AG09309 (cell line): ENCODE measurements at places on chromosomes 7 and 10.
A peak's percentile ranks its signal among the peaks of the same experiment; 100 is the strongest.

- peak; percentile 49 for DNase-seq
These were observed 185.6 kb downstream of the PLXNA4 start for GRCh38 chr7:132390705-132391104.

DNA sequence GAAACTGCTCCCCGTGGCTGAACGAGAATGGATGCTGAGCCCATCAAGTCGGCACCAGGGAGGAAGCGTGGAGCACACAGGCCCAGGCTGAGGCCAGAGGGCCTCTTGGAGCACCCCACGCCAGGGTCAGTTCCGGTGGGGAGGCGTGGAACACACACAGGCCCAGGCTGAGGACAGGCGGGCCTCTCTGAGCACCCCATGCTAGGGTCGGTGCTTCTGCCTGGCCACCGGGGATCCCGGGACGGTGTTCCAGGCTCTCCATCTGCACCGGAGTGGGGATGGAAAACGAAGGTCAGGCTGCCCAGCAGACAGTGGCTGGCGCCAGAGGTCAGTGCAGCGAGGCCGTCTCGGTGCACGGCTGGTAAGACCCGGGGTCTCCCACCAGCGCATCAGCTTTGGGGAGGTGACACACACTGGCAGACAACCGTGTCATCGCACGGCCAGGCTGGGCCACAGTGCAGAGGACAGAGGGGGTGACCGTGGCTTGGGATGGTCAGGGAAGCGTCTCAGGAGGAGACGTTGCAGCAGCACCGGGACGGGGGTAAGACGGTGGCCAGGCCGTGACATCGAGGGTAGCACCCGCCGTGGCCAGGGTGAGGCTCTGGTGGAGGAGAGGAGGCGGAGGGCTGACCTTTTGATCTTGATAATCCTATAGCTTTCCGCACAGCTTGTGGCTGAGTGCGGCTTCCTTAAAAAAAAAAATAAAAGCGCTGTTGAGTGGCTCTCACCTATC is 203.9 kb downstream of the ELFN1 start:
- DNase-seq: no peak

DNA sequence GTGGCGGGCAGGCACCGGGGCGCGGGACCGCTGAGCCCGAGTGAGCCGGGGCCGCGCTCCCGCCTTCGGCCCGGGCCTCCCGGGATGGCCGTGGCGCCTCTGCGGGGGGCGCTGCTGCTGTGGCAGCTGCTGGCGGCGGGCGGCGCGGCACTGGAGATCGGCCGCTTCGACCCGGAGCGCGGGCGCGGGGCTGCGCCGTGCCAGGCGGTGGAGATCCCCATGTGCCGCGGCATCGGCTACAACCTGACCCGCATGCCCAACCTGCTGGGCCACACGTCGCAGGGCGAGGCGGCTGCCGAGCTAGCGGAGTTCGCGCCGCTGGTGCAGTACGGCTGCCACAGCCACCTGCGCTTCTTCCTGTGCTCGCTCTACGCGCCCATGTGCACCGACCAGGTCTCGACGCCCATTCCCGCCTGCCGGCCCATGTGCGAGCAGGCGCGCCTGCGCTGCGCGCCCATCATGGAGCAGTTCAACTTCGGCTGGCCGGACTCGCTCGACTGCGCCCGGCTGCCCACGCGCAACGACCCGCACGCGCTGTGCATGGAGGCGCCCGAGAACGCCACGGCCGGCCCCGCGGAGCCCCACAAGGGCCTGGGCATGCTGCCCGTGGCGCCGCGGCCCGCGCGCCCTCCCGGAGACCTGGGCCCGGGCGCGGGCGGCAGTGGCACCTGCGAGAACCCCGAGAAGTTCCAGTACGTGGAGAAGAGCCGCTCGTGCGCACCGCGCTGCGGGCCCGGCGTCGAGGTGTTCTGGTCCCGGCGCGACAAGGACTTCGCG is 534 bp downstream of the FZD9 start:
- no peak for DNase-seq

DNA sequence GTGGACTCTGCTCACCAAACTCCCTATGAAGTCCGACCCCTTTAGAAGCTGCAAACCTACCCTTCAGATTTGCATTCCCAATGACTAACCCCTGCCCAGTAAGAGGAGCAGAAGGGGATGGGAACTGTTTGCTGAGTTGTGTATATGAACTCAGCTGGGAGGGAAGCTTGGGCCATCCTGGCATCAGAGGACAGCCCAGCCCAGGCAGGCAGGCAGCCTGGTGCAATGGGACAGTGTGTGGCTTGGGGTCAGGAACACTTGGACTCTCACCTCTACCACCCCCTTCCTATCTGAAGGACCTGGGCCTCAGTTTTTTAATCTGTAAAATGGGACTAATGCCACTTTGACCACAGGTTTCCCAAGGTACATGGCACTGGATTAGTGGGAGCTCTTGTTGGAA is 147.4 kb upstream of the GPR26 start:
- DNase-seq: no peak

DNA sequence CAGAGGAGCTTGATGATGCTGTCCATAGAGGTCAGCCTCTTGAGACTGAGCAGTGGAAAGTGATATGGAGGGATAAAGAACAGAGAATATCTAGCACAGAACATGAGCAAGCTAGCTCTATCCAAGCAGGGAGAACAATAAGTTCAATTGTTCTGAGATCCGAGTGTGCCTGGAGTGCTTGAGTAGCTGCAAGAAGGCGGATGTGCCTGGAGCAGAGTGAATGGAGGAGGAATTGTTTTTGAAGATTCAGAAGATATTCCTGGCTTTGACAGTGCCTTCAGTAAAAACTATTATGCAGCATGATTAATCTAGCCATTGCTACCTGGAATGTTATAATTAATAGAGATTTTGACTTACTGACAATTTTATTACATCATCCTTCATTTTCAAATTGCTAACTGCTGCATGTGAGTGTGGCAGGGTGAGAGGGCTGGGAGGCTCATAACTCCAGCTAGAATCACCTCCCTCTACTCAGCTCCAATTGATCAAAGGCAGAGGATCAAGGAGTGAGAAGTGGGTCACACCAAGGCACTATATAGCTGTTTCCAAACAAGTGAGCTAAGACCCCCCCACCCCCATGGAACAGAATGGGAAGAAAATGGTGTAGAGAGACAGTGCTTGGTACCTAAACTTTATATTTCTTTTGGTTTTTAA is 302.8 kb downstream of the ADRA2A start:
- no peak for DNase-seq

- no peak for DNase-seq
These were observed 38.7 kb upstream of the ARHGAP21 start for GRCh38 chr10:24762161-24762924.

- DNase-seq: no peak
These were observed 32.6 kb downstream of the PIP4K2A start for GRCh38 chr10:22681783-22682183.

DNA sequence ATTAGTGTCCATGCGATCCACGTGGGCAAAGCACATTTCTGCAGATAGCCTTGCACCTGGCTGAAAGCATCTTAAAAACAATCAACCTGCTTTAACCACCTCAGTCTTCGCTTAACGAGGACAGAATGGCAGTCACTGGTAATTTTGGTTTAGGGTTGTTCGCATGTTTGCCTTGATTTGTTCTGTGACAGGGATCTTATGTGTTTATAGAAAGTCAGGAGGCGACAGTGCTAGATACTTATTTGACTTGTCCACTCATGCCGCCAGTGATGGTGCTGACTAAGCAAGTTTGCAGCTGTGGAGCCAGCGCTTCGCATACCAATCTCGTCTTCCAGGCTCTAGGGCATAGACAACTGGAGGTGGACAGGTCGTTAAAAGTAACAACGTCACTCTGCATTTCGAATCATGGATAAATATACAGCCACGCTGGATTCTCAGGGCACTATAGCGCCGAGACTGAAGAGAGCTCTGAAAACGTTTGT is 1.2 kb upstream of the TMEM243 start:
- DNase-seq: no peak

- DNase-seq: no peak
These were observed 29.1 kb downstream of the WDR37 start for GRCh38 chr10:1085258-1085657.

DNA sequence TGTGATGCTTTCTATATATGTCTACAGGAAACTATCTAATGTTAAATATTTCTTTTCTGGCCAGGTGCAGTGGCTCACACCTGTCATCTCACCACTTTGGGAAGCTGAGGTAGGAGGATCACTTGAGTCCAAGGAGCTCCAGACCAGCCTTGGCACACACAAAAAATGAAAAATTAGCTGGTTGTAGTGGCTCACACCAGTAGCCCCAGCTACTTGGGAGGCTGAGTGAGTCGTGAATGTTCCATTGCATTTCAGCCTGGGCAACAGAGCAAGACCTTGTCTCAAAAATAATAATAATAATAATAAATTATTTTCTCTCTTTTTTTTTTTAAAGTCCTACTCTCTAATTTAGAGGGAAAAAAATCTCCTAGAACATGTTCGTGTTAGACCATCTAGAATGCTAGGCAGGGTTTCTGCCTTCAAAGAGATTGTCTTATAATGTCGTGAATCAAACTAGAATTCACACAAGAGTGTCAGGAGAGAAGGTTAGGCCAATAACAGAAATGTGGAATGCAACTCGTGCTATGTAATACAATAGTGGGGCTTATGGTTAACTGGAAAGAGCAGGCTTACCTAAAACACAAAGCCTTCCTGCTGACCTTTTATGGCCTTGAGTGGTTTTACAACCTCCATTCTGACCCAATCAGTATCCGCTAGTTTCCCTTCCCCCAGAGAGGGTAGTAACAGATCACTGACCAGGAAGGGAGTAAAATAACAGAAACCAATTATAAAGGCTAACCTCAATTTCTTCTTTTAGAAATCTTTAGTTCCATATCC is 46.3 kb downstream of the MYOF start:
- DNase-seq: no peak

- DNase-seq: no peak
These were observed 29.0 kb upstream of the GNA12 start for GRCh38 chr7:2873146-2873545.

- no peak for DNase-seq
These were observed 495.3 kb downstream of the LRMDA start for GRCh38 chr10:75926763-75927162.

GRCh38 chr10:78335371-78335690 is 301.7 kb downstream of the RPS24 start:
- DNase-seq: no peak

DNA sequence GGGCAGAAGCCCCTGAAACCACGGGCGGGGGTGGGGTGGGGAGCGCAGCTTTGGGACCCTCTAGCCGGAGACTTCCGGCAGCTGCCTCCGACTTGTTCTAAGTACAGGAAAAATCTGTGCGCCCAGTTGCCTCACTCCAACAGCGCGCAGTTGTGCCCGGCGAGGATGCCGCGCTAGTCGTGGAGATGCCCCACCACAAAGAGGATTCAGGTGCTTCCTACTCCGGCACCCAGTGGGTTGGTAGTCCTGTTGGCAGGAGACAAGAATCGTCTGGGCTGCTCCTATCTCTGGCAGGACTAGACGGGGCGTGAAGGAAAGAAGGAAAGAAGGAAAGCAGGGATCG is 465 bp upstream of the NPY start:
- DNase-seq: no peak

DNA sequence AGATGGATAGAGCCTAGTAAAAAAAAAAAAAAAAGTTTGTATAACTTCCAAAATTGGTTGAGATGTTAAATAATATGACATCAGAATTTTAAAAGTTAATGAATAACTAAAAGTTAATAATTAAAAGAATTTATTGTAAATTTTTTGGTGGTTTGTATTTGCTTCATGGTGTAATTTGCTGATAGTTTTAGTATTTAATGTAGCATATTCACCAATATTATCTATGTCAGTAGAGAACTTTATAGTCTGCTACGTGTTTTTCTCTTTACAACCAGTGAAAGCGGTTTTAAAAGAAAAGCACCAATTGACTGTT is 51.8 kb upstream of the STEAP4 start:
- no peak for DNase-seq

DNA sequence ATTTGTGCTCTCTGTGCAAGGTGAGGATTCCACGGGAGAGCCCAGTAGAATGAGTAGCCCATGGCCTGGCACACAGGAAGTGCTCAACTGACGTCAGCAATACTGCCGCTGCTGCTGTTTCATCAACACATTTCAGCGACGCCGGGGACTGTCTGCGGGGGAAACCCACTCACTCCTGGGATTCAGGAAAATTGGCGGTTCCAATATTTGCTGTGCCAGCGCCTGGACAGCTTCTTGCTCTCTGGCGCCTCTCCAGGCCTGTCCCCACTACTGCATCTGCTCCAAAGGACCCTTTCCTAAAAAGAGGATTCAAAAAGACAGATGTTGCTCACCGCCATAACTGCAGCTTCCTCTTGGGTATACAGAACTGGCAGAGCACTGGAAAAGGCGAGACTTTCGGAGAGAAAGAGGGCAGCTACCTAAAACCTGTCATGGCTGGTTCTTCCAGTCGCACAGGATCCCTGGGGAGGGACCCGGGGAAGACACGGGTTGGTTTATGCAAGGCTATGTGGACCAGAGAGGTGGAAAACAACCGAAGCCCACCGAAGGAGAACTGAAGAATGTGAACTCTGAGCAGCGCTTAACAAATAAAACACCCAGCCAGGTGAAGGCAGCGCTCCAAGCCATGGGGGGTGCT is 39.7 kb upstream of the ENO4 start:
- DNase-seq: no peak

DNA sequence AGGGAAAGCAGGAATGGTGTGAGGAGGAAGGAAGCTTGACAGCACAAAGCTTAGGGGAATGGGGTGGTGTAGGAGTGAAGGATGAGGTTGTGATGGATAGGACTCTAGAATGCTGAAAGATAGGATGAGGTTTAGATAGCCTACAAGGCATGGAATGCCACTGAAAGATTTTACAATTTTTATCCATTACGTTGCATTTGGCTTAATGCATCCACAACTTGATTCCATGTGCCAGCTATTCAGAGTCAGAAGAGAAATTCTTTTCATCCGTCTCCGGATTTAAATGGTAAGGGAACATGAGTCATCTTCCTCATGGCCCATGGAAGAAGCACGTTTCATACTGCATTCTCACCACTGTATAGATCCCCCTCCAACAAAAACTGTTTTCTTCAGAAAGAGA is 212.4 kb upstream of the BMPER start:
- peak; percentile 21 for DNase-seq

DNA sequence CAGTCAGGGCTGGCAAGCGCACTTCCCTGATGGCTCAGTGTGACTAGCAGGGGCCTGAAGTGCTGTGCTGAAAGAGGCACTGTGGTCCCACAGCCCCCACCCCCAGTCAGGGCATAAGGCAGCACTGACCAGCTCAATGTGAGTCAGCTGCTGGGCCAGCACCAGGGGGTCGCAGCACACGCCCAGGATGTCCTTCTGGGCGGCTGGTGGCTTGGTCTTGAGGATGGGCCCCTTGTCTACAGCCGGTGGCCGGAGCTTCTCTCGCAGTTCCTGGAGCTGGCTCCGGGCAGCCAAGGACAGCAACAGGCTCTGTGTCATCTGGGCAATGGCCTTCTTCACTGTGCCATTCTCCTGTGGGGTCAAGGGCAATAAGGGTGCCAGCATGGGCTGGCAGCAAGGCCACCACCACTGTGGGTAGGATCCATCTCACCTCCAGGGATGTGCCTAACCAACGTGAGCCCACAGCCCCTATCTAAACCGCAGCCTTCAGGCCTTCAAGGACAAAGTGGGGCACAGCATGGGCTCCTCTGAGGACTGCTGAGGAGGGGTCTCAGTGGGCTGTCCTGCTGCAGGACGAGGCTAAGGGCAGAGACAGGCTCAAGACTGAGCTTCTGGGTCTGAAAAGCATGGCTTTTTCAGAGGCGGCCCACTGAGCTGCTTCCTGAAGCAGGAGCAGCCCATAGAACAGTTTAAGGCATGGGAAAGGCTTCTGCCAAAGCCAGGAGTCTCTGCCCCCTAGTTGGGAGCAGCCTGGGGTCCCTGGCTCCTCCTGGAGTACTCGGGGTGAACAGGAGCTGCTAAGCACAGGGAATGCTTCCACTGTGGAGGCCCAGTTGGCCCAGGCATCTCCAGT is 62.5 kb downstream of the CSGALNACT2 start:
- DNase-seq: no peak
